Fibroblast of skin of abdomen (primary cell): ENCODE measurements at places on chromosomes 4 and X.
A peak's percentile ranks its signal among the peaks of the same experiment; 100 is the strongest.

GRCh38 chr4:8269535-8270417 lies at the start of gene HTRA3:
HTRA3 (plus strand) TSS chr4:8269754; CDS start chr4:8269969, 215 bp downstream.
- DNase-seq = peak; percentile 62

GRCh38 chr4:147717878-147718277 lies 14.0 kb upstream of the ARHGAP10 start:
- DNase-seq = no peak

- no peak for DNase-seq
These were observed 902 bp downstream of the KLHL4 start for GRCh38 chrX:87518504-87518903.

- peak; percentile 75 for DNase-seq
These were observed 110.6 kb downstream of the PHKA2 start for GRCh38 chrX:18873189-18873791.

- no peak for DNase-seq
These were observed 102.7 kb upstream of the TENM3 start for GRCh38 chr4:182140547-182140946.

DNA sequence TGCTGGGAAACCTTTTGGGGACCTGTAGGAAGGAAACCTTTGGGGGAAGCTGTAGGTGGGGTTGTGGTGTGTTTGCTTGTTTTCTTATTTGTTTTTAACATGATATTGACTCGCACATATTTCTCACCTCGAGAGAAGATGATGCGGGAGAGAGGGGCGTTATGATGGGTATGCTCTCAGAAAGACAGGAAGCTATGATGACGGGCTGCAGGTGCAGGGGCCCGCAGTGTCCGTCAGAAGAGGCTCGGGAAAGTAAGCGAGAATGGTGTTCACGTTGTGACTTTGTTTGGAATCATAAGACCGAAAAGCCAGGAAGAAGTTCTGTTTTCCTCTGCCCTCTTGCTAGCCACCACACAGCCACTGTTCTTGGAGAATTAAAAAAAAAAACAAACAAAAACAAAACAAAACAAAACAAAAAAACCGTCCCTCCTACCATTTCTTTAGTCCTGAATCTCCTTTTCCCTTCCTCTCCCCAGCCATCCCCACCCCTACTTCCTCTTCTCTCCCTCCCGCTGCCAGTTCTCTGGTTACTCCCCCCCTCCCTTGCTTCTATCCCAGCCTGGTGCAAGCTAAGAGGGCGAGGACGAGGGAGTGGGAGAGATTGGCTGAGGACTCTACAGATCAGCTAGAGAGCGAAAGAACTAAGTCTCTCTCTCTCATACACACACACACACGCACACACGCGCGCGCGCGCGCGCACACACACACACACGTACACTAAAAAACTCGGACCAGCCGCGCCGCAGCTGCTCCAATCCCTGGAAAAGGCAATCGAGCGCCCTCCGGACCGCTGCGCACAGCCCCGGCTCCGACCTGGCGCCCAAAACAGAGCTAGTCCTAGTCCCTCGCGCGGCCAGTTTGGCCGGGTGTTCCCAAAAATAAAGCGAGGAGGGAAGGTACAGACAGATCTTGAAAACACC lies at the start of gene BMP3:
TSS of gene BMP3 (plus strand) at position 648 of the 920 bp plus-strand sequence. CDS start 577 bp downstream, outside the sequence.
- DNase-seq = peak; percentile 42
